ENCODE measurements at places on chromosomes 12 and 14.

GRCh38 chr12:100962086-100962712, 167.6 kb downstream of the ANO4 start:
- no peak for DNase-seq

DNA sequence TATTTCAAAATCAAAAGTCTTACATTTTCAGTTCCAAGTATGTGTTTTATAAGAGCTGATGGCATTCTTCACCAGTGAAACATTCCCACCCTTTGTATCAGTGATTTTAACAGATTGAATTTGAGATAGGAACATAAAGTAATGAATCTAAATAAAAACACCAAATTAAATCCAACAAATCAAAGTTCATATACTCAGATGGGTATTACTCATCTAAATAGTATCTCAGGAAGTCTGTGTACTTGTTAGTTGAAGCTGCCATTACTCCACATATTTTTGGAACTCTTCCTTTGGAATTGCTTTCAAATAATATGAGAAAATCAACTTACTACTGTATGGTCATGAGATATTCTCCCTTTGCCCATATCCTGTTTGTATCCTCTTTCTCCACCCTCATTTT, 89.1 kb downstream of the MIA2 start:
- DNase-seq: no peak

- no peak for DNase-seq
These were observed 53.1 kb upstream of the DDX11 start for GRCh38 chr12:31020385-31021166.

- DNase-seq: peak; percentile 24
These were observed 4.2 kb downstream of the PPTC7 start for GRCh38 chr12:110578694-110579534.

DNA sequence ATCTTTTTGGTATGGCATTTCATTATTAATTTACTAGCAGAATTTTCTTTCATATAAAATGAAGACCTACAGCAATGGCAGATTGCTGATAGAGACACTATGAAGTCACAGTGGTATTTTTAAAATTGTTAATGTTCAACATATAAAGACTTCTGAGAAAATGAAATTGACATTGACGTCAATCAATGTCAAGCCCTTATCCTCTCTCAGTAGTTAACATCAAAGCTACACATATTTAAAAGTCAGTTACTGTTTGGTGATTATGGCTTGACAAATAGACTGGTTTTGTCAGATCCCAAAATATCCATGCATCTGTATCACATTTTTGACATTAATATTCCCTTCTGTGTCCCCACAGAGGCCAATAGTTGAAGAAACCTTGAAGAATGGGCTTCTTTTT, 1069.1 kb upstream of the SEL1L start:
- no peak for DNase-seq

- no peak for DNase-seq
These were observed 19.0 kb downstream of the RPS6KA5 start for GRCh38 chr14:91041450-91041849.

- no peak for DNase-seq
These were observed 5.8 kb downstream of the HNRNPC start for GRCh38 chr14:21263284-21264024.

- no peak for DNase-seq
These were observed 71.9 kb downstream of the LGMN start for GRCh38 chr14:92676403-92677086.

- no peak for DNase-seq
These were observed 67.2 kb downstream of the GNS start for GRCh38 chr12:64691795-64692583.

- no peak for DNase-seq
These were observed 220.6 kb upstream of the HMGA2 start for GRCh38 chr12:65603438-65604351.

GRCh38 chr14:54486685-54487084, 2.1 kb downstream of the GMFB start:
- no peak for DNase-seq

DNA sequence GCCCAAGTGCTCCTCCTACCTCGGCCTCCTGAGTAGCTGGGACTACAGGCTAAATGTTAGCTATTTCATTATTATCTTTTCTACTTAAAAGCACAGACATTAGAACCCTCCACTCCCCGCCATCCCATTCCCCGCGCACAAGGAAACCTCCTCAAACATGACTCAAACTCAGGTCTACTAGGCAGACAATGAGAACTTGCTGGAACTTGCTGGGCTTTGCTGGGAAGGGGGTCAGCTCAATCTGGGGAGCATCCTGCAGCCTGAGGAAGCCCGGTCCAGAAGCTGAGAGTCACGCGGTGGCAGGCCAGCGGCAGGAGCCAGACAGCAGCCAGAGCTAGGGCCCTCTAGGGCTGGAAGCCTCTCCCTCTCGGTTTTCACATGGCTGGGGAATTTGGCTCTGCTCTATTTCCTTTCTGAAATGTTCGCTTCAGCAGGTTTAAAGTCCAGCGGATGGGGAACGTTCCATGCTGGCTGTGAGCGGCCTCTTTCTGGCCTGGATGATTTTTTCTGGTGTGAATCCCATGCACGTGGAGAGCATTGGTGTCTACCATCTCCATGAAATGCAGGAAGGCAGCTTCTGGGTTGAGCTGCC, 68.5 kb downstream of the SLC6A12 start:
- no peak for DNase-seq

GRCh38 chr12:107092669-107093416, 506 bp downstream of the CRY1 start:
- peak; percentile 54 for DNase-seq

DNA sequence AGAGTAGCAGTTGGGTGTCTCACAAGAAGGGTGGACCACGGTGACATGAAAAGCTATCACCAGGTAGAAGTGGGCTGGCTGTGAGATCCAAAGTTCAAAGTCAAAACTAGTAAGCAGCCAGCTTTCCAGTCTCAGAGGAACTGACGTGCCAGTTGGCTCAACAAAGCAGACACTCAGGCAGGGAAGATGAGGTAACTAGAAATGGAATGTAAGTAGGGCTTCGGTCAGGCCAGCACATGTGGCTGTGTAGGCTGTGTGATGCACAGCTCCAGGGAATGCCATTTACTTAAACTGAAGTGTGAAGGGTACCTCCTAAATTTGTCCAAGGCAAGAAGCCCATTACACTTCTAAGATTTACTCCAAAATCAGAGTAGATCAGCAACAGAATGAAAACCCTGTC, 43.6 kb downstream of the PTPRR start:
- DNase-seq: no peak

- peak; percentile 51 for DNase-seq
These were observed 1.2 kb downstream of the ITGB7 start for GRCh38 chr12:53205747-53206419.

- no peak for DNase-seq
These were observed 26.0 kb downstream of the C12orf42 start for GRCh38 chr12:103469719-103470118.

GRCh38 chr14:64995291-64995690, 8.6 kb downstream of the FNTB start:
- no peak for DNase-seq

DNA sequence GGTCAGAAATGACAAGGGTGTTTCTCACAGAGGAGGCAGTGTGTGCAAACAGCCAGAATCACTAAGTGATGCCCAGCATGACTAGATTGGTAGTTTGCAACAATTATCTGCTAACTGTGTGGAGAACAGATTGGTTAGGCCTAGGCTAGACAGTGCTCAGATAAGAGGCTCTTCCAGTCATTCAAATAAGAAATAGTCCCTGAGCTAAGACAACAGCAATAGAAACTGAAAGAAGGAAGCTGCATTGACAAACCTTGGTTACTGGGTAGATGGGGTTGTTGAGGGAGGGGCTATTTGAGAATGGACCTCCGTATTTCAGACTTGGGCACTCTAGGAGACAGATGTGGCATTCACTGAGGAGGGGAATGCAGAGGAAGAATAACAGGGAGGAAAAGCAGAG, 255.0 kb upstream of the NPAS3 start:
- DNase-seq: no peak

DNA sequence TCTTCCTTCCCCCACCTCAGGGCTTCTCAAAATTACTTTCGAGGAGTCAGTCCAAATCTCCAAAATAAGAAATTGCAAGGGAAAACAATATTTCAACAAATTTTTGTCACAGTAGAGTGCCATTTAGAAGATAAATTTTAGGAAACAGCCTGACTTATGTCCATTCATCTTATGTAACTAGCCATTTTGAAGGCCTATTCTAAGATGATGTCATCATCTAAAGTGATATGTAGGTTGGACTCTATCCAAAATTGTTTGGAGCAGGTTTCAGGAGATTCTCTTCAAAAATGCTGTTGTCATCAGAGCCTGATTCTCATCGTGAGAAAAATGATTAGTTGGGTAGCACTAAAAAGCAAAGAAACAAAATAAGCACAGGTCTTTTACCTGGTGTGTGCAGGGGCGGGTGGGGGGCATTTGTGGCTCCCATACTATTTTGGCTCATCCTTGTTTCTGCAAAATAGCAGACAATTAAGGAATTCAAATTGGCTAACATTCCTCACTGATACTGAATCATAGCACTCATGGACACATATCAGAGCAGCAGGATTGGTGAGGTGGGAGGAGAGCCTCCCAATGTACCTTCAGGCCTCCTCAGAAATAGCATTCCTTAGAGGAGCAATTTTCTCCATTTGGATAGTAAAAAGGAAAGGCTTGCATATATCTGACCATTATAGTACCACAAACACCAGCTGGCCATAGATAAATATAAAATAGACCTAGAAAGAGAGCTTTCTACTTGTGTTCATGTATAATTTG, 360.9 kb upstream of the NAV3 start:
- no peak for DNase-seq

- DNase-seq: no peak
These were observed 59.3 kb downstream of the C14orf132 start for GRCh38 chr14:96098309-96098998.

DNA sequence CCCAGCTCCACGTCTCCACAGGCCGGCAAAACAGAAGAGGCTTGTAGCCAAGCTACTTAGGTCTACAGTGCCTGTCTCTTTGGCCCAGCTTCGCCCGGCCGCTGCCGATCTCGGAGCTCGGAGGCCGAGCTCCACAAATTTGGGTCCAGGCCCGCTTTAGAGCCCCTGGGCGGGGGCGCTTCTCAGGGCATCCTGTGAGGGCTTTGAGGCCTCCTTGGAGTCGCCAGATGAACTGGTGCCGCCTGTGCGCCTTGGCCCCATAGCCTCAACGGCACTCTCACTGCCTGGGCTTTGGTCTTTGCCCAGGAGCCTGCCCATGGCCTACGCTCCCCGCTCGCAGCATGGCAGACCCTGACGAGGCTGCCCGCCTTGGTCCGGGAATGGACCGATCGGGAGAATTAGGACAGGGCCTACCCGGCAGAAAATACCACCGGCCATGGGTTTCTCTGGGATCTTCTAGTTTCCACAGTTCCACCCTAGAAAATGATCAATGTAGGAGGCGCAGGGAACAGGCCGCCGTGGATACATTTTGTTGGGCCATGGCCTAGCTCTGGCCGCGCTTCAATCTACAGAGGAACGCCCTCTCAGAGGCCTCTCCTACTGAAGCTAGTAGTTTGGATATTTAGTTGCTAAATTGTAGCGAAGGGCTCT, 953 bp upstream of the NKX2-8 start:
- DNase-seq: no peak

- no peak for DNase-seq
These were observed 25.0 kb downstream of the YAF2 start for GRCh38 chr12:42213023-42213422.

DNA sequence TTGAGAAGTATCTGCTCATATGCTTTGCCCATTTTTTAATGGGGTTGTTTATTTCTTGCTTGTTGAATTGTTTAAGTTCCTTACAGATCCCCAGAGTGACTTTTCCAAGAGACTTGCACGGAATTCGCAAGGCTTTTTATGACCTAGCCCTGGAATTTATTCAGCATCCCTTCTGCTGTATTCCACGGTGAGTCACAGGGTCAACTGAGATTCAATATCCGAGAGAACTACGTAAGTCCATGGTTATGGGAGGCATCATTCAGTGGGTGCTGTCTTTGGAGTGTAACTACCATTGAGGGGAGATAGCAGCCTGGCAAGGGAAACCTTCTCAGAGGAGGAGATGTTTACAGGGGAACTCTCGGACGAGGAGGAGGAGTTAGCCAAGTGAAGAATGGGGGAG, 20.9 kb upstream of the GPRC5A start:
- no peak for DNase-seq

- DNase-seq: no peak
These were observed 250.4 kb upstream of the ALG10 start for GRCh38 chr12:33771889-33772288.

DNA sequence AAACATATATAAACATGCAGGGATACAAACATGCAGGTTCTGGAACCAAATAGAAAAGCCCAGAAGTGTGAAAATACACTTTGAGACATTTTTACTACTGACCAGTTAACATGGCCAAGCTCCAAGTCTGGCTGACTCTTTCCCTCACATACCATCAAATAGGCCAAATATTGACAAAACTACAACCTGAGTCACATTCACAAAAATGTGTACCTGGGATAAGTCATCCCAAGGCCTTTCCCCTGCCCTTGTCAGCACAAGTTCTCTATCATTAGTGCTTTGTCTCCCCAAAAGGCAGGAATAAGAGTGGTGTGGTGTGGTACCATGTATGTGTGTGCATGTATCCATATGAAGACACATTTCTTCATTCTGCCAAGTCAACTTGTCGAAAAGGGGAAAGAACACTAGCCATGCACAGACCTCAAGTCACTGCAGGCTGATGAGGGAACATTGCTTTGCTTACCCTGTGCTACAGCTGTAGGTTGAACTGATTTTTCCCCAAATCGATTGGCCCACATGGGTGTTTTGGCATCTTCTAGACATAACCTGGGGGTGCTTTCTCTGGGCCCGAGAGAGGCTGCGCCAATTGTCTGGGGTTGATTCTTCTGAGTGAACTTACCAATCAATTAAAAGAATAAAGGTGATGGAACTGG, 14.9 kb downstream of the HOXC4 start:
- DNase-seq: no peak

DNA sequence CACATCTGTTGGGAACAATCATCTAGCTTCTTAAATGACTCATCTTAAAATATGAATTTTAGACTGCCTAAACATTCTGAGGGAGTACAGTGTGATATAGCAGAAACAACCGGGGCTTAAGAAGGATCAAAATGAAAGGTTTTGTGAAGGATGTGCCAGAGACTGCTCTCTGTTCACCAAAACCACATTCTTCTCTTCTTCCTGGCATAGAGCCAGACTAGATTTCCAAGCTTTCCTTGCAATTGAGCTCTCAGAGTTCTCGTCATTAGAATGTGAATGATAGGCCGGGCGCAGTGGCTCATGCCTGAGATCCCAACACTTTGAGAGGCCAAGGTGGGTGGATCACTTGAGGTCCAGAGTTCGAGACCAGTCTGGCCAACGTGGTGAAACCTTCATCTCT, 94.5 kb downstream of the LRRIQ1 start:
- no peak for DNase-seq

DNA sequence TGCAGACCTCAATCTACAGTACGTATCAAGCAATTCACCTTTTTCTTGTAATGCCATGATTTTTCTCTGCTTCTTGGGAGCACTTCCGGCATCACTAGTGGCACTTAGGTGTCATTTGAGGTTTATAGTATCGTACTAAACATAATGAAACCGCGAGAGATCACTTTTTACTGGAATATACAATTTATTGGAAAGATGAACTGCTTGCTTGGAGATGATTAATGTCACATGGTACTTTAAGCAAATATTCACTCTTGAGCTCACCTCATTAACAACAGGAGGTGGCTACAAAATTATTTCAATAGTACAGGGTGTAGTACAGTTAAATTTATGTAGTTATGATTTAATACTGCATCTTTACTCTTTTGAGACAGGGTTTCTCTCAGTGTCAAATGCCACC, 11.5 kb downstream of the FUT8 start:
- no peak for DNase-seq

All from stimulated activated CD4-positive, alpha-beta T cell treated with anti-CD3 and anti-CD28 coated beads, TNF-alpha, amount 100 ng/mL, for 24 hours (primary cell).